ENCODE measurements at places on chromosomes 11 and 22.

DNA sequence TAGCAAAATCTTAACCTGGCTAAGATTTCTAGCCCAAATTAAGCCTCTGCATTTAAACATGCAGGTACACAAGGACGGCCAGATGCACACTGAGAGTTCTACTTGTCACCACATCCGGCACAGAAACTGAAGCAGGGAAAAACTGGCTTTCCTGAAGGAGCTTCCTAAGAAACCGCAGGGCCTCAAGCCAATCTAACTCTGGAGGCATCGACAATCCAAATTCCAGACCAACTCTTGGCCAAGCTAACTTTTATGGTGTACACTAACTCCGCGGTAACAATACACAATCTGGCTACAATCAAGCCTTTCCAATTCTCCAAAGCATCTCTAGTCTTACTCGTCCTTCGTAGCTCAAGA is 1.2 kb downstream of the MSANTD2 start:
- DNase-seq = peak; percentile 22

DNA sequence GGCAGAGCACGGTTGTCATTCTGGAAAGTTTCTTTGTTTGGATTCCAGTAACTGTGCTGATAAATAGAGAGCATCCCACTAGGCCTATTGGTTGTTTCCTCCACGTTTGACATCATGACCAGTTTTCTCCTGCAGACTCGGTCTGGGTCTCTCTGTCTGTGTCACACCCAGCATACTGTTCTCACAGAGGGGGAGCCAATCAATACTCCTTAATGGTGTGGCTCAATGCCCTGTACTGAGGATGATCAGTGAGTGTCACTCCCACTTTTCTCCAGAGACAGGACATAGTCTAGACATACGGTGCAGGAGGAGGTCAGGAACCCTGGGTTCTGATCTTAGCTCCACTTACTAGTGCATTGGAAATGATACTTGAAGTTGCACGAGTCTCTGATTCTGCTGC is 88.2 kb upstream of the BLID start:
- no peak for DNase-seq

DNA sequence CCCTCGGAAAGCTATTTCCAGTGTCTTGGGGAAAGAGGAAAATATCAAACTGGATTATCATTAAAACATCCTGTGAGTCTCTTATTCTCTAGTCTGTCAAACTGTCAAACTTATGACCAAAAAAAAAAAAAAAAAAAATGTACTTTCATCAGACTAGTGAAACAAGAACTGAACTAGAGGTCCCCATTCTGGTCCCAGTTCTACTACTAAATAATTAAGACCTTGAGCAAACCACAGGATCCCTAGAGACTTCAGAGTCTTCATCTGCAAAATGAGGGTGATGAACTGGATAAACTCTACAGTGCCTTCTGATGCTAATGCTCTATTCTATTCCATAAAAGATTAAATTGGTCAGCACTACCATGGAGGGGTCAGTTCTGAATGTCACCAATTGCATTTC is 105.8 kb downstream of the SERGEF start:
- DNase-seq = no peak

GRCh38 chr11:26332572-26332915 is 614 bp downstream of the ANO3 start:
- no peak for DNase-seq

- DNase-seq = no peak
These were observed 2.8 kb upstream of the TSPO start for GRCh38 chr22:43148581-43148980.

DNA sequence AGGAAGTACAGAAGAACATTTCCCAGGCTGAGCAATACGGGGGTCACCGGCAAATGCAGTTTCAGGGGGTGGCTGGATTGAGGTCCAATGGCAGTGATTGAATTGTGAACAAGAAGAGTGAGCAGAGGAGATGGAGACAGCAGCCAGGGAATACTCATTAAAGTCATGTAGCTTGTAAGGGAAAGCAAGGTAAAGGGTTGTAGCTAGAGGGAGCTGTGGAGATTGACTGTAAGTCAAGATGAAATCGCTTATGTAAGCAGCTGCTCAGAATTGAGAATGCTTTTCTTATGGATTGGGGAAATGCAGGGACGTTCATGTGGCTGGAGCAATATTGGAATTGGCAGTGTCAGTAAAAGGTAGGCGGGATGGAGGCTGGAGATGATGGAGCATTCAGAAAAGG is 111.4 kb upstream of the TBCEL start:
- peak; percentile 62 for DNase-seq

DNA sequence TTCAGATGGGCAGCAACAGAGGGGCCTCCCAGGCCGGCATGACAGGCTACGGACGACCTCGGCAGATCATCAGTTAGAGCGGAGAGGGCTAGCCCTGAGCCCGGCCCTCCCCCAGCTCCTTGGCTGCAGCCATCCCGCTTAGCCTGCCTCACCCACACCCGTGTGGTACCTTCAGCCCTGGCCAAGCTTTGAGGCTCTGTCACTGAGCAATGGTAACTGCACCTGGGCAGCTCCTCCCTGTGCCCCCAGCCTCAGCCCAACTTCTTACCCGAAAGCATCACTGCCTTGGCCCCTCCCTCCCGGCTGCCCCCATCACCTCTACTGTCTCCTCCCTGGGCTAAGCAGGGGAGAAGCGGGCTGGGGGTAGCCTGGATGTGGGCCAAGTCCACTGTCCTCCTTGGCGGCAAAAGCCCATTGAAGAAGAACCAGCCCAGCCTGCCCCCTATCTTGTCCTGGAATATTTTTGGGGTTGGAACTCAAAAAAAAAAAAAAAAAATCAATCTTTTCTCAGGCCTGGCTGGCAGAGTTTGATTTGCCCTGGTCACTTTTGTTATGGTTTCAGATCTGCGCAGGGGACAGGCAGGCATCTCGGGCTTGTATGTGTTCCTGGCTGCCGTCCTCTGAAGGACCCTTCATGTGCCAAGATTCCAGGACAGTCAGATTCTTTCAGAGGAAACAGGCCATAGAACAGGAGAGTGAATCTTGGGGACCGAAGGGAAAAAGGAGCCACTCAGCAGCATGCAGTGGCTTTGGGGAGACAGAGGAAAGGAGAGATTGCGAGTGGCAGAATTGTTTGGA is 5.3 kb downstream of the TAGLN start:
- DNase-seq = peak; percentile 13

DNA sequence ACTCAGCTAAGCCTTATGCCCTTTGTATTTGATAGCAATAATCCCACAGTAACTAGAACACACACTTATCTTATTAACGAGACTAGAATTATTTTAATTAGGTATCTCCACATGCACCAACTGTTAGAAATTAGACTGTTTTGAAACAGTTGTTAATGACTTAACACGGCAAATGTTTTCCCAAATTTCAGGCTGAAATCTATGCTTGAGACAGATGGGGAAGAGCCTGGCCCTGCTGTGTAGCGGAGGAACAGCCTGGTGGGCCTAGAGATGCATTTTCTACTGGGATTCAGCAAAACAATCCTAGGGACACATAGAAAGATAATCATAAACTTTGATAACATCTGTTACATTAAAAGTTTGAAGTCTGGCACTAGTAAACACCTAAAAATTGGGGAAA is 273.4 kb downstream of the TTC28 start:
- no peak for DNase-seq

DNA sequence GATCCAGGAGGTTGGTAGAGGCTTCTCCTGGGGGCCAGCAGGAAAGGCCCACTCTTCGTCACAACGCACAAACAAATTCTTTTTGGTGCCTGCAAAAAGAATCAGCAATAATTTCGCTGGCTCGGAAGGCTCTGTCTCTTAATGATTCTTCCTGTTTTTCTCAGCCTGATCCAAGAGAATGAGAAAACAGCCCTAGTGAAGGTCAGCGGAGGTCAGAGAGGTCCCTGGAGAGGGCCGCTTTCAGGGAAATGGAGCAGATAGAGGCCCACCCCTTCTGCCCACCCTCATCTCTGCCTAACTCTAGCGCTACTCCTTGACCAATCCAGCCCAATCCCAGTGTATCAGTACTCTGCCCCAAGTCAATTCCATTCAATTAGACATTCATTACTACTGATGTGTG is 19.2 kb downstream of the LRRC55 start:
- no peak for DNase-seq

- no peak for DNase-seq
These were observed 9.7 kb upstream of the ANKK1 start for GRCh38 chr11:113377681-113378412.

DNA sequence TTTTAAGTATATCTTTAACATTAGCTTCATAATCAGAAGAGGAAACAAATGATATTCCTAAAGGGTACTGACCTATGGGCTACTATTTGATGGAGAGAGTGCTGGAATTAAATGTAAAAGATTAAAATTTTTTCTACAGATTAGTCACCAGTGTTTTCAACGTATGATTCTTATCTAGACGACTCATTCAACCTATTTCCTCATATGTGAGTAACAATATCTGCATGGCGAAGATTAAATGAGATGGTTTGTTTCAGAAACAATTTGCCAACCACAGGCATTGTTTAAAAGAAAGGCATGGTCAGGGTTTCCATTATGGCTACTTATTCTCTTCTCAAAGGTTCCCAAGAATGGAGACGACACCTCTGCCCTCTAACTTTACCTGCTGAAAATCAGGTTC is 20.4 kb downstream of the OR56B4 start:
- no peak for DNase-seq

GRCh38 chr11:120147950-120148270 is 10.0 kb upstream of the TRIM29 start:
- DNase-seq = no peak

DNA sequence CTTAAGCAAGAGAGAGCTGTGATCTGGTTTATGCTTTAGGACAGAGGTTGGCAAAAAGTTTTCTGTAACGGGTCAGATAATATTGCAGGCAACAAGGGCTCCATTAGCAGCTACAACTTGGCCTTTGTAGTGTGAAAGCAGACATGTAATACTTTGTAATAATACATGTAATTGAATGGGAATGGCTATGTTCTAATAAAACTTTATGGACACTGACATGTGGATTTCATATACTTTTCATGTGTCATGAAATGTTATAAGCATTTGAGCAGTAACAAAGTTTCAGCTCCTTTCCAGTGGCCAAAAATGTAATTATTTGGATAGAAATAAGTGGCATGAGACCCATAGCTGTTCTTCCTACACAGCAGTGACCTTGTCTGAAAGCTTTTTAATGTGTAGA is 3.1 kb downstream of the DYNC2H1 start:
- no peak for DNase-seq

GRCh38 chr22:23113067-23113846 is 28.5 kb downstream of the RSPH14 start:
- DNase-seq = no peak

- DNase-seq = peak; percentile 80
These were observed 62.1 kb upstream of the NUP50 start for GRCh38 chr22:45101515-45102227.

- no peak for DNase-seq
These were observed 32.2 kb downstream of the LRRC74B start for GRCh38 chr22:21077884-21078508.

DNA sequence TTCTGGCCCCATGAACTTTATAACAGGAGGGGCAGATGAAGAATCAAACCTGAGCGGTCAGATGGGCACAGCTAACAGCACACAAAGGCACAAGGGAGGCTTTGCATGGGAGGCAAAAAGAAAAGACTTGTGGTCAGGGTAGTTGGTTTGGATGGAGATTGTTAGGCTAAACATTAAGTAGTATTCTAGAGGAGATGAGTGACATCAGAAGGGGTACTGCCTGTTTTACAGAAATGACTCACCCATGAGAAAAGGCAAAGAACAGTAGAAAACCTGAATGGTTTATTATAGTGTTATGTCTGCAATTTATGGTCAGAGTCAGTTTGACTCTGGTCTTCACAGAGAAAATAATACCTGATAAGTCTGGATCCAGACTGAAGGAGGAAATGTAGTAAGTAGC is 129.8 kb upstream of the KIRREL3 start:
- no peak for DNase-seq

DNA sequence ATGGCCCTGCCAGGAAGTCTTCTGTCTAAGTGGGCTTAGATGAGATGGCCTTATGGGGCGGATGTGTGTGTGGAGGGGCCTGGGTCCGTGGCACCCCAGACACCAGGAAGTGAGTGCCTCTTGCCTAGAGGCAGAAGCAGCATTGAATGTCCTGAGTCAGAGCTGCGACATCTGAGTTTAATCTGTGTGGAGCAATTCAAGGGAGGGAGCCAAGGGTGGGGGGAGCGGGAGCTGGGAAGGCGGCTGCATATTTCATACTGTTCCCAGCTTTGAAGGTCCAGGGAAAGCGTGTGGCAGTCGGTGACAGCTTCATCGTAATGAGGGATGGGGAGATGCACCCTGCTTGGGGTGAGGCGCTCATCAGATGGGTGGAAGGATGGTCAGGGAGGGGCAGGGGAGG is 73.5 kb upstream of the THY1 start:
- no peak for DNase-seq

GRCh38 chr22:37972527-37972926 is 11.8 kb downstream of the SOX10 start:
- no peak for DNase-seq

- DNase-seq = peak; percentile 85
These were observed 10.2 kb downstream of the PCNX3 start for GRCh38 chr11:65625628-65626342.

GRCh38 chr11:12949453-12949852 is 59.7 kb upstream of the RASSF10 start:
- no peak for DNase-seq

DNA sequence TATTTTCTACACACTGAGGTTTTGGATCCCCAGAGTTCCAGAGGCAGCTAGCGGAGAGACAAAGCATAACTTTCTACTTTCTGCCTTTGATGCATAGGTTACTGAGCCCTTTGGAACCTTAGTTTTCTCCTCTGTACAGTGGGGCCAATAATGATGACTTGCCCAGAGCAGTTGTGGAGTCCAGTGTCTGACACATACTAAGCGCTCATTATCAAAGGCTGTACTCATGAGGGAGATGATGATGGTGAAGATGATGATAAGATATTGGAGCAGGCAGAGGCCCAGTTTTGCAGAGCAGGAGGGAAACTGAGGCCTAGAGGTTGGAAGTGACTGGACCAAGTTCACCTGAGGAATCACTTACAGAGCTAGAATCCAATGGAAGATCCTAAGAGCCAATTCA is 458.0 kb downstream of the MIAT start:
- DNase-seq = no peak

DNA sequence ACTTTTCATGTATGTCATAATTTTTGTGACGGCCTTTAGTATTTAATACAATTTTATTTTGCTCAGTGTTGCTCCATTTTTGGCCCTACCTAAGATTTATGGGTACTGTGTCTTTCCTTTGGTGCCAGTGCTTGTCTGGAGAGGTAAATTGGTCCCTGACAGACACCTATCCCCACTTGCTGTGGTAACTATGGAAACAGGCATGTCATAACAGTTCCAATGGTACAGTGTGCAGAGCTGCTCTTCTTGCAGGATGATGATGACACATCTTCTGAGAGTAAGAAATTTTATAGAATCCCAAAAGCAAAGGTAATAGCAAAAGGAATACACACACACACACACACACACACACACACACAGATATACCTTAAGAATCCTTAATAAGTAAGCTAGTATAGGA is 118.5 kb downstream of the ELP4 start:
- DNase-seq = no peak

DNA sequence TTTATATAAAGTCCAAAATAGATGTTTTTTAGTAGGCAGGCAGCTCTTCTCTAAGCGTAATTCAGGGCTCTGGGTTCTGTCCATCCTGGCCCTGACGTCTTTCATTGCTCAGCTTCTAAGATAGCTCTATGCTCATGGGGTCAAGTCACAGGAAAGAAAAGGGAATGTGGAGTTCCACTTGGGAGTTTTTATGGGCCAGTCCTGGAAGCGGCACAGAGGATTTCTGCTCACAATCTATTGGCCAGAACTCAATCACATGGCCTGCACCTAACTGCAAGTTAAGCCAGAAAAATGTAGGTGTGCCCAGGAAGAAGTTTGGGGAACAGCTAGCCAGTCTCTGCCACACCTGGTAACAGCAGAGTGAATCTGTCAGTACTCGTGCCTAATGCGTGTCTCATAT is 7.4 kb upstream of the ZBTB16 start:
- DNase-seq = no peak

- no peak for DNase-seq
These were observed 13.1 kb downstream of the TMEM25 start for GRCh38 chr11:118544010-118544646.
